ENCODE measurements at places on chromosomes 7 and 10.

GRCh38 chr7:20075992-20076820 is 141.0 kb downstream of the MACC1 start:
- no peak for DNase-seq

DNA sequence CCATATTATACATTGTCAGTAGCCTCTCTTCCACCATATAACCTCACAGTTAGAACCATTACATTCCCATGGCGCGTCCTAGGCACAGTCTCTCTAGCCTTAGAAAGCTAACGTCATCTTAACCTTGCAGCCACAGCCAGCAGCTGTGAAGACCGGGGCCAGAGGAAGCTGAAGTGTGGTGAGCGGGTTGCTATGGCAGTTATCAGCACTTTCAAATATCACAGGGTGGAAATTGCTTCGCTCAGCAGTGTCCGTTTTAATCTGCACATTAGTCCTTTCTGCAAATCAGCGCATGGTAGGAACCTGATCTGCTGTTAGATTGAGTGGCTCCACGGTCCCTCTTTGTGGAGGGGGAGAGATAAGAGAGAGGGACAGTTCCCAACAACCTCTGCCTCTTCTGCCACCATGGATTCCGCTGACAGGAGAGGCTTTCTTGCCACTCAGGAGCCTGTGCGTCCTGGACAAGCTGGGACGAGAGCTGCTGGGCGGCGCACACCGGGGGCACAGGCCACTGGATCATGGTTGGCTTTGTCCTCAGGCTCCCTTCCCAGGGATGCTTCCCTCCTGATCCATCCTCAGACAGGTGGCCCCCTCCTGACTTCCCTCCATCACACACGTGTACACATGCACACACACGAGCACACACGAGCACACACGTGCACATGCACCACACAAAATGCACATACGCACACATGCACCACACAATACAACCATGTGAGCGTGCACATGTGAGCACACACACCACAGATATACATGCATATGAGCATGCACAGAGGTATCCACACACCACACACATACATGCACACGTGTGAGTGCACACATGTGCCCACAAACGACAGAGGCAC is 93.8 kb downstream of the WDR37 start:
- DNase-seq = no peak

- no peak for DNase-seq
These were observed 158.1 kb upstream of the PITRM1 start for GRCh38 chr10:3330663-3331062.

- no peak for DNase-seq
These were observed 22.7 kb downstream of the KIAA1549 start for GRCh38 chr7:138958391-138958956.

GRCh38 chr10:25159591-25159990 is 15.2 kb upstream of the GPR158 start:
- DNase-seq = no peak

Measured in NCI-H1048 (cell line).